Neural crest cell (in vitro differentiated cells): ENCODE measurements at places on chromosomes 7 and 10. TPM values are rescaled to one million over a fixed set of nuclear protein-coding genes. Genes with fewer than 3 reads are reported as not detected.

DNA sequence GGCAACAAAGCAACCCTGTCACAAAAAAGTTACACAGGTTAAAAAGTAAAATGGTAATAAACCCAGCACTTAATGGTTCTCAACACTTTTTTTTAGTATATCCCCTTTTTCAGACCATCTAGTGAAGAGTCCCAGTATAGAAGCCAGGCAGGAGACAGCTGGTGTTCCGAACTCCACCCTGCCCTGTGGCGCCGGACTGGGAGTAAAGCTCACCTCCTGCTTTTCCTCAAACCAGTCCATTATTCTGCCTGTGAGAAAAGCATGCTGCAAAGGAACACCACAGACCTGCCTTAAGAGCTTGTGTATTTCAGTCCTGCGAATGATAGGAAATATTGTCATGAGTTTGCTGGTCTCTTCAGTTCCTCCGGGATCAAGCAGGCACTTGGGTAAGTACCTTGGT, 81.0 kb downstream of the EZH2 start:
- no peak for DNase-seq

DNA sequence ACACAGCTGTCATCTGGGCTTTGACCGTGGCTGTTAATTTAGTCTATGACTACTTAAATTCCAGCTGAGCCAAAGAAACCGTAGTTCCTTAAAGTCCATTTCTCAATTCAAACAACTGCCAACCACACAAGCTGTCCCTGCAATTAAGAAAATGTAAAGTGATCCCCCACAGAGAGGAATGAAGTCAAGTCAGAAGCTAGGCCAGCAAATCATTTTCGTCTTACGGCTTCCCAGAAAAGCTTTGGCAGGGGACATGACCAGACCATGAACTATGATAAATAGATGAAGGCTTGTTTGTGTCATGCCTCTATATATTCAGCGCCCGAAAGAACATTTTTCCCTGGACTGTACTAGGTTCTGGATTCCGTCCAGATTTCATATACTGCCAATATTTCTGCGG, 54.6 kb downstream of the HACD1 start:
- DNase-seq, result no peak

- no peak for DNase-seq
These were observed 93.3 kb downstream of the BMS1 start for GRCh38 chr10:42875798-42876341.

GRCh38 chr7:19066170-19066569, 51.3 kb downstream of the TWIST1 start:
- DNase-seq, result no peak

DNA sequence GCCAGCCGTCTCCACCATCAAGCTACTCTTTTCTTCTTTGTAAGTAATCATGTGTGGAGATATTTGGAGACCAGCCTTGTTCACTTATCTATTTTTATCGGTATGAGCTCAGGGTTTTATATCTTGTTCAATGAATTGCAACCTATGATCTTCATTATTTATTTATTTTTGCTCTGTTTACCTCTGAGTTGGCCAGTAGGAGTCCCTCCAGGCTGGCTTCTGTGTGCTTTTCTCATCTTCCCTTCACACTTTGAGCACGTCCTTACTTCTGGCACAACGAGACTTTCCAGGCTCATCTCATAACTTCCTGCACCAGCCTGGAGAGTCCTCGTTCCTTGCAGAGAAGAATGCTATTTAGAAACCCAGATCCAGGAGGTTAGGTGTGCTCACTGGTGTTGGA, 375.8 kb upstream of the PODXL start:
- DNase-seq, result no peak

DNA sequence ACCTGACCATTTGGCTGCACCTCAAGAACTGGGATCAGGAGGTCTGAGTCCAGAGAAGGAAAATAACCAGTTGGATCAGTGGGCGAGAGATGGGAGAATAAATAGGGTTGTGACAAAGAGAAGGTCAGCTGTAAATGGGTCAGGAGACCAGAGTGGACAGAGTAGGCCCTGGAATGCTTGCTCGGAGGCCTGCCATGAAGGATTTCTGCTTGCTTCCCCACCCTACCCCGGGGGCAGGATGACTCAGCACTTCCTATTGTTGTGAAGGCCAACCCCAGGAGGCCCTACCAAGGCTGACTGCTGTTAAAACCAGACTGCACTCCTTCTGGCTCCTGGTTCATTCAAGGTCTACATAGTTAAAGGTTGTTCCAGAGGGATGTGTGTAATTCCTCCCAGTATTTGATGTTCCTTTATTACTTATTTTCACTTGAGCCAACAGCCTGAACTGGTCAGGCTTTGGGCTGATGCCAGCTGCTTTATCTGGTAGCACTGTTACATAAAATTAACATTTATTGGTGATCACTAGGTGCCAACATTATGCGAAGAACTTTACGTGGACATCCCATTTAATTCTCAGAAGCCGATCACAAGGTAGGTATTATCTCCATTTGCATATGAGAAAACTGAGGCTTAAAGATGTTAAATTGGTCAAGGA, 27.3 kb upstream of the IFRD1 start:
- DNase-seq, result no peak

- no peak for DNase-seq
These were observed 183.0 kb downstream of the HECW1 start for GRCh38 chr7:43295429-43295828.

DNA sequence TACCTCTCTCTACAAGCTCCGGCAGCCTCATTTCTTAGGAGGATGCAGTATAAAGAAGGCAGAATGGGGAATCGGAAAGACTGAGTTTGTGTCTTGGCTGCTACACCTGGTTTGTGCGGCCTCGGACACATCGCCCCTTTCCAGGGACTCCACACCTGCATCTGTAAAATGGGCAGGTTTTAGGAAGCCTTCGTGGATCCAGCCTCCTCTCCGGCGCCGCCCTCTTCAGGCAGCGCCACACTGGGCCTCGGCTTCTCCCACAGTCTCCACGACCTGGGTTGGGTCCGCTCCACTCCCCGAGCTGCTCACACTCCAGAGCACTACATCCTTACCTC, 341 bp downstream of the GOT1 start:
- DNase-seq, result no peak

DNA sequence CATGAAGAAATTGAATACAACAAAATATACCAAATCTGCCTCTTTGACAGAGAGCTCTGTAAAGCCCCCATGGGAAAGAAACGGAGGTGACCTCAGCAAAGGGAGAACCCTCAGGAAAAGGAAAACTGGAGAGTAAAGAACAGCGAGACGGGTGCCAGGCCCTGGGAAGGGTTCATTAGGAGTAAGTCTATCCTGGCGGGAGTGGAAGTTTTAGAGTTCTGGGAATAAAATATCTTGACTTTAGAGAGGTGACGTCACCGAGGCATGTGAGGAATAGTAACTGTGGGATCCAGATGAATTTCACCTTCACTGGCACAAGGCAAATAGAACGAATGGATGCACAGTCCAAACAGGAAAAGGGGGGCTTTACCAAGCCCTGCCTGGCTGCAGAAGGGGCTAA, 362.8 kb upstream of the IGFBP3 start:
- DNase-seq, result no peak

- DNase-seq, result no peak
These were observed 97.4 kb upstream of the BMPER start for GRCh38 chr7:33807779-33808482.

GRCh38 chr10:96228408-96228994, 42.9 kb downstream of the BLNK start:
- no peak for DNase-seq

GRCh38 chr7:14759785-14760184, 142.8 kb downstream of the DGKB start:
- no peak for DNase-seq

GRCh38 chr7:84191261-84191660, 3.3 kb downstream of the SEMA3A start:
- no peak for DNase-seq

Gene CACNB2
- 2.1 and 2.2 TPM in 2 replicates for total RNA-seq

Gene ITPRID1
- total RNA-seq, result not detected in 2 replicates

Gene MSS51
- 2.1 and 2.6 TPM in 2 replicates for total RNA-seq

Gene MINDY4
- 8.6 and 9.2 TPM in 2 replicates for total RNA-seq

Gene LIPF
- not detected in 2 replicates for total RNA-seq

Gene MARVELD1
- total RNA-seq, result 52.3 and 52.8 TPM in 2 replicates

Gene AKR1E2
- 3.9 and 5.1 TPM in 2 replicates for total RNA-seq

Gene LRIT1
- not detected in 2 replicates for total RNA-seq

Gene BICC1
- total RNA-seq, result 2.4 and 2.5 TPM in 2 replicates

Gene CFAP70
- total RNA-seq, result 0.65 and 0.84 TPM in 2 replicates

Gene CSTF2T
- total RNA-seq, result 34.0 and 35.3 TPM in 2 replicates

Gene LRRC18
- not detected in 2 replicates for total RNA-seq

Gene NKX1-2
- not detected in 2 replicates for total RNA-seq

Gene SYT15
- 1.4 and 1.6 TPM in 2 replicates for total RNA-seq

Gene SFRP5
- total RNA-seq, result not detected in 2 replicates
